ENCODE measurements at places on chromosomes 2 and 18. TPM values are rescaled to one million over a fixed set of nuclear protein-coding genes. Genes with fewer than 3 reads are reported as not detected.

GRCh38 chr2:33735096-33735495, 136.0 kb upstream of the FAM98A start:
- DNase-seq, result no peak
- H3K4me1 ChIP-seq, result no peaks in the 10 kb centered on the region
- H3K27ac ChIP-seq, result no peak overlapping the region
- H3K4me3 ChIP-seq, result no peak overlapping the region
- no peaks in the 10 kb centered on the region for H3K27me3 ChIP-seq

The ANKRD30BL gene
- not detected for total RNA-seq

GRCh38 chr18:39730606-39731005, 2165.0 kb upstream of the CELF4 start:
- no peaks in the 10 kb centered on the region for H3K27me3 ChIP-seq
- H3K4me3 ChIP-seq, result no peak overlapping the region
- H3K36me3 ChIP-seq, result peaks cover 1% of the 10 kb centered on the region
- no peak overlapping the region for H3K27ac ChIP-seq
- no peak for DNase-seq

The SKOR2 gene
- total RNA-seq, result not detected

The RPL31 gene
- total RNA-seq, result 1,324 TPM
